ENCODE measurements at places on chromosomes 4 and X. TPM values are rescaled to one million over a fixed set of nuclear protein-coding genes. Genes with fewer than 3 reads are reported as not detected.
A peak's percentile ranks its signal among the peaks of the same experiment; 100 is the strongest.

DNA sequence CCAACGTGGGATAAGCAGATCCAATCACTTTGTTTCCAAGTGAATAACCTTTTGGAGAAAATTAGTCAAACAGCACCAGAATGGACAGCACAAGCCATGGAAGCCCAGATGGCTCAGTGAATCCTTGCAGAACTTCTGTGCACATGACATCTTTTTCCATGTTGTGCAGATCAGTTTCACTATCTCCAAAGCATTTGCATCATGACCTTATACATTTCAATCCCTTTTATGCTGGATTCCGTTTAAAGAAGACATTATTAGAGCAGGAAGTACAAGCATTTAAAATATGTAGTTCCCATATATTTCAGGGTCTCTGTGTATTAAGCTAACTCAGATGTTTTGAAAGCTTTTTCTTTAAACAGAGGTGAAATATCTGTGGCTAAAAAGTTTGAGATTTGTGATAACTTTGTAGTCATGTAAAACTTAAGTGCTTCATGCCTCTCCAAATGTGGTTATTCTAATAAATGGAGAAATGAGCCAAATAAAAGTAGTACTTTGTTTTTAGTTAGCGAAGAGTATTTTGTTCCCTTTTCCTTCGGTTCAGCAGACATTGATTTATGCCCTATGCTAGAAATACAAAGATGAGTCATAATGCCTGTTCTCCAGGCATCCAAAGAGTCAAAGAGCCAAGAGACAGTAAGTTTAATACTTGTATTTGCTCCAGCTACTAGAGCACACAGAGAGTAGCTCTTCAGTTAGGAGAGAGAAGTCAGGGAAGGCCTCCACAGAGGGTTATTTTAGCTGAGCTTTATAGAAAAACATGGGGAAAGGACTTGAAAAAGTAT, 39.0 kb downstream of the PLAC8 start:
- no peaks in the 10 kb centered on the region for H3K27me3 ChIP-seq
- H3K4me1 ChIP-seq: peaks cover 37% of the 10 kb centered on the region
- H3K4me3 ChIP-seq: peak overlapping the region; percentile 43
- H3K27ac ChIP-seq: peak overlapping the region; percentile 77

DNA sequence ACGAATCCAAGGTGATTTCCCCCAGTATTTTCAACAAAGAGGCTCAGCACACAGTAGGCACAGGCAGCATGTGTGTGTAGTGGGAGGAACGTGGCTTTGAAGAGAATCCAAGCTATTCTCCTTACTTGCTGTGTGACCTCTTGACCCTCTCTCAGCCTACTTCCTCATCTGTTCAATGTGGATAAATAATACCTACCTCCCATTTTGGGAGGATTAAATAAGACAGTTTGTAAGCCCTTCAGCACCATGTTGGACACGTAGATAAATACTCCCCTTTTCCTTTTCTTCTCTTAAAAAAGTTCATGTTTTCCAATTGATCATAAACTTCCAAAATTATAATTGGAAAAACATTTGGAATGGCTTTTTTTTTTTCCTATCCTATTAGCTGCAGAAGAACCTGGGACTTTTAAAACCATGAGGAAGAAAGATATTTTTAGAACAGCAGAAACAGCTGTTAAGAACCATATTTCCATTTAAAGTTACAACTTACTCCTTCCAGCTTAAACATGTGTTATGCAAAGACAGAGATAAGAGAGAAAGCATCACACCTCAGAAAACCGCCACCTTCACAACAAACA, 56.1 kb upstream of the TMEM131L start:
- H3K36me3 ChIP-seq: peaks cover 11% of the 10 kb centered on the region
- H3K4me1 ChIP-seq: peaks cover 23% of the 10 kb centered on the region
- H3K27ac ChIP-seq: peak overlapping the region; percentile 70
- no peak overlapping the region for H3K4me3 ChIP-seq

DNA sequence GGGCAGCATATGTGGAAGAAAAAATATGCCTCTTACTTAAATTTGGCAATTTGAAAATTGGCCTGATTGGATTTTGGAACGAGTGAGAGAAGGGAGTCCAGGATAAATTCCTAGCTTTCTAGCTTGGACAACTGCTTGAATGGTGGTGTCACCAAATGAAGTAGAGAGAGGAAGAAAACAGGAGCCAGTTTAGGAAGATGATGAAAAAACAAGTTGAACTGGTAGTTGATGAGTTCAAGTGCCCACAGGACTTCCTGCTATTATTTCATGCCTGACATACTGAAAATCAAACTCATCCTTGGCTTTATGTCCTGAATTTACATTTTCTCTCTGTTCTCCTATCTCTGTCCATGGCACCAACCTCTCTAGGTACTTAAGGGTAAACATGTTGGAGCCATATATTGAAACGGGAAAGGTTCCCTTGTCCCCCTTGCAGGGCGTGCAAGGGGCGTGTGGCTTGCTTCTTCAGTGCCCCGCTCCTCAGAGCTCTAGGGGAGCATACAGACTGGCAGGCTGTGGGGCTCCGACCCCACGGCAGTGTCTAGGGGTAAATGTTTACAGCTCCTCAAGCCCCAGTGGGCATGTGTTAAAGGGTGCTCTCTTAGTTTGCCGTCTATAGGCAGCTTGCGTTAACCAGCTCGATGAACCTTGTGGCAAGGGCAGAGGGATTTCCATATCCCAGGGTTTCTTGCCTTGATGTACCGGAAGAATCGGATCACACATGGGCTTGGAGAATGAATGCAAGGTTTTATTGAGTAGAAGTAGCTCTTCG, 250.7 kb upstream of the PGRMC2 start:
- H3K27me3 ChIP-seq: no peaks in the 10 kb centered on the region
- H3K4me3 ChIP-seq: no peak overlapping the region
- H3K36me3 ChIP-seq: no peaks in the 10 kb centered on the region
- H3K4me1 ChIP-seq: peaks cover 27% of the 10 kb centered on the region
- no peak overlapping the region for H3K27ac ChIP-seq

- H3K27me3 ChIP-seq: no peaks in the 10 kb centered on the region
- H3K27ac ChIP-seq: peak overlapping the region; percentile 74
- DNase-seq: peak; percentile 39
- peaks cover 7% of the 10 kb centered on the region for H3K36me3 ChIP-seq
- H3K4me1 ChIP-seq: peaks cover 37% of the 10 kb centered on the region
Measured at GRCh38 chrX:120749141-120749846, 119.4 kb upstream of the C1GALT1C1 start.

DNA sequence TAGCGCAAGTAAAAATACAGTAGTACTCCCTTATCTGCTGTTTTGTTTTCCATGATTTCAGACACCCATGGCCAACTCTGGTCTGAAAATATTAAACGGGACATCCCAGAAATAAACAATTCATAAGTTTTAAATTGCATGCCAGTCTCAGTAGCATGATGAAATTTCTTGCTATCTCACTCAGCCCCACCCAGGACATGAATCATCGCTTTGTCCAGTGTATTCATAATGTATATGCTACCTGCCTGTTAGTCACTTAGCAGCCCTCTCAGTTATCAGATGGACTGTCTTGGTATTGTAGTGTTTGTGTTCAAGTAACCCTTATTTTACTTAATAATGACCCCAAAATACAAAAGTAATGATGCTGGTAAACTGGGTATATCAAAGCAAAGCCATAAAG, 158.2 kb upstream of the DDIT4L start:
- DNase-seq: peak; percentile 68
- no peaks in the 10 kb centered on the region for H3K36me3 ChIP-seq
- peak overlapping the region; percentile 79 for H3K27ac ChIP-seq
- H3K27me3 ChIP-seq: no peaks in the 10 kb centered on the region

DNA sequence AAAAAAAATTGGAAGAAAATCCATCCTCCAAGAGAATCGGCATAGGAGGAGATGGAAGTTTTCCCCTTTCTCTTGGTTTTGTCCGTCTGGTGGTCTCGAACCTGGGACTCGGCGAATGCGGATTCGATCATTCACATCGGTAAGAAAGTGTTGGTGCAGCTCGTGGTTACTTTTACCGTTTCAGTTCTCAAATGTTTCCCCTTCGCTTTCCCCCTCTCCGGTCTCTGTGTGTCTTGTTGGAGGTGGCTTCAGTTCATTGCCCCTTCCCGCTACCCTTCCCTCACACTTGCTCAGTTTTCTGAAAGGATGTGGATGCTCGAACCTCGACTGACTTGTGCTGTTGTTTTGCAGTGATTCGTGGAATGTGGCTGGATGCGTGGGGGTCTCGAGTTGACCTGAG, 840 bp downstream of the GRID2 start:
- no peaks in the 10 kb centered on the region for H3K36me3 ChIP-seq
- peaks cover 20% of the 10 kb centered on the region for H3K27me3 ChIP-seq
- H3K27ac ChIP-seq: no peak overlapping the region
- H3K4me3 ChIP-seq: no peak overlapping the region
- DNase-seq: no peak

DNA sequence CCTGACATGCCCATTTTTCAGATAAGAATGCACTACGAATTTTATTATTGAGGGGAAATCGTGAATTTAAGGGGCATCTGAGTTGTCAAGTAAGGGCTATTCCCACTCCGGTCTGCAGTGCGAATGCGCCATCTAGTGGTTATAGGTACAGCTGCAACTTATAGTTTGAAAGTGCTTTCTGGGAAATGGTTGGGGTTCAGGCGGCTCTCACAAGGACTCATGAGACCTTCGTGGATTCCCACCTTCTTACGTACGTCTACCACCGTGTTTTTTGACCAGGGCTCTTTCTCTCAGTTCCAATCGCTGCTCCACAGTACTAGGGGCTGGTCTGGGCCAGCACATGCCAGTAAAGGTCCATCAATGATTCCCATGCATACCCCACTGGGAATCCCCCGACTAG, 12.3 kb downstream of the MSL3 start:
- no peak overlapping the region for H3K4me3 ChIP-seq
- peak; percentile 21 for DNase-seq
- 0 out of 2 replicates have a peak overlapping the region, but pooled peaks have one; percentile 43 for H3K27ac ChIP-seq
- no peaks in the 10 kb centered on the region for H3K27me3 ChIP-seq
- no peaks in the 10 kb centered on the region for H3K4me1 ChIP-seq
- H3K36me3 ChIP-seq: peaks cover 3% of the 10 kb centered on the region

GRCh38 chr4:155984106-155984797, 30.6 kb upstream of the CTSO start:
- H3K4me1 ChIP-seq: no peaks in the 10 kb centered on the region
- DNase-seq: no peak
- peaks cover under 1% of the 10 kb centered on the region for H3K27me3 ChIP-seq
- no peaks in the 10 kb centered on the region for H3K36me3 ChIP-seq
- H3K27ac ChIP-seq: no peak overlapping the region
- H3K4me3 ChIP-seq: no peak overlapping the region

DNA sequence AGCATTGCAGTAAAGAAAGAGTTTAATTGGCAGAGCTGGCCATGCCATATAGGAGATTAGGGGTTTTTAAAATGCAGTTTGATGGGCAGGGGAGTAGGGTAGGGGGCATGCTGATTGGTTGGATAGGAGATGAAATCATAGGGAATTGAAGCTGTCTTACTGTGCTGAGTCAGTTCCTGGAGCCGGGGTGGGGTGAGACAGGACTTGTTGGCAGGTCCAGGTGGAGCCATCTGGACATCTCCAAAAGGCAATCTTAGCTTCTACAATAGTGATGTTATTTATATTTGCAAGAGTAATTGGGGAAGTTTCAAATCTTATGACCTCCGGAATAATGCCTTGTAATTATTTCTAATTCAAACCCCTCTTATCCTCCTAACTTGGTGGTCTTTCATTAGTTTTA, 32.4 kb upstream of the PGM2 start:
- no peaks in the 10 kb centered on the region for H3K36me3 ChIP-seq
- DNase-seq: no peak
- no peak overlapping the region for H3K27ac ChIP-seq
- H3K27me3 ChIP-seq: peaks cover 20% of the 10 kb centered on the region

DNA sequence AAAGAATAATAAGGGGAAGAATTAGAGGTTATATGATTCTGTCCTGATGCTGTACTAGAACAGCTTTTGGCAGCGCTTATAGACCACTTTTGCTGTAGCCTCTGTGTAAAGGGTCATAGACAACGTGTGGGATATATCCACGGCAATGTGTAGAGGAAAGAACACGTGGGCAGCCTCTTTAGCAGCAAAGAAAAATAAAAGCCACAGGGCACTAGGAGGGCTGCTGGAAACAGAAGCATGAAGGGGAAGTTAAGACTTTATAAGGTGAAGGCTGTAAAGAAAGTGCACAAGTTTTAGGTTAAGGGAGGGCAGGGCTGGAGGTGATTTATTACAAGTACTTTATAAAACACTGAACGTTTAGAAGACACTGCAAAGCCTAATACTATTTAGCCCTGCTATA, 20.1 kb upstream of the PHEX start:
- H3K4me3 ChIP-seq: no peak overlapping the region
- no peaks in the 10 kb centered on the region for H3K36me3 ChIP-seq
- no peak overlapping the region for H3K27ac ChIP-seq
- H3K4me1 ChIP-seq: no peaks in the 10 kb centered on the region
- peaks cover 1% of the 10 kb centered on the region for H3K27me3 ChIP-seq
- DNase-seq: no peak

GRCh38 chrX:109952050-109952449, 50.9 kb upstream of the TMEM164 start:
- peaks cover 27% of the 10 kb centered on the region for H3K4me1 ChIP-seq
- no peaks in the 10 kb centered on the region for H3K36me3 ChIP-seq
- DNase-seq: no peak
- no peak overlapping the region for H3K4me3 ChIP-seq
- H3K27me3 ChIP-seq: no peaks in the 10 kb centered on the region
- H3K27ac ChIP-seq: no peak overlapping the region

DNA sequence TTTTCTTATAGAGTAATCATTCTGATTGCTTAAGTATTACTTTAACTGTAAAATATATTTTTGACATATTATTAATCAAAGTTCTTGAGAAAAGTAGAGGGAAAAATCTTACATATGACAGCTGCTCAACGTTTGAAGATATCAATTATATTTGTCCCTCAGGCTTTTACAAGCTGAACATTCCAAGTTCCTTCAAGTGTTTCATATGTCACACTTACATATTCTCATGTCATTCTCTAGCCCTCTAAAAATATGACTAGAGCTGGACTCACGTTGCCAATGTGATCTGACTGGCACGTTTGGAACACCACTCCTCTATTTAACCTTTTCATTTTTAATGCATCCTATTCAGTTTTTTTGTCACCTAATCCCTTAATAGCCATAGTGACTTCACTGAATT, 492.9 kb downstream of the PCDH18 start:
- H3K27me3 ChIP-seq: no peaks in the 10 kb centered on the region
- H3K4me1 ChIP-seq: no peaks in the 10 kb centered on the region
- no peaks in the 10 kb centered on the region for H3K36me3 ChIP-seq
- no peak overlapping the region for H3K4me3 ChIP-seq

Gene PARM1
- total RNA-seq: 0.13 TPM

Gene MAGEA3
- total RNA-seq: not detected

Gene CXCL8
- total RNA-seq: 0.67 TPM

Gene IL1RAPL1
- not detected for total RNA-seq

Gene FHDC1
- 0.28 TPM for total RNA-seq

Gene CTSO
- 3.7 TPM for total RNA-seq

All from HFFc6 (cell line).